Naive thymus-derived CD4-positive, alpha-beta T cell (primary cell): ENCODE measurements at places on chromosomes 7 and 10.

- DNase-seq: no peak
- H3K27ac ChIP-seq: no peak overlapping the region
- no peak overlapping the region for H3K4me3 ChIP-seq
- H3K4me1 ChIP-seq: no peaks in the 10 kb centered on the region
- peaks cover 23% of the 10 kb centered on the region for H3K36me3 ChIP-seq
- H3K27me3 ChIP-seq: no peaks in the 10 kb centered on the region
Observed at GRCh38 chr10:110129490-110129889, 77.9 kb upstream of the MXI1 start.

DNA sequence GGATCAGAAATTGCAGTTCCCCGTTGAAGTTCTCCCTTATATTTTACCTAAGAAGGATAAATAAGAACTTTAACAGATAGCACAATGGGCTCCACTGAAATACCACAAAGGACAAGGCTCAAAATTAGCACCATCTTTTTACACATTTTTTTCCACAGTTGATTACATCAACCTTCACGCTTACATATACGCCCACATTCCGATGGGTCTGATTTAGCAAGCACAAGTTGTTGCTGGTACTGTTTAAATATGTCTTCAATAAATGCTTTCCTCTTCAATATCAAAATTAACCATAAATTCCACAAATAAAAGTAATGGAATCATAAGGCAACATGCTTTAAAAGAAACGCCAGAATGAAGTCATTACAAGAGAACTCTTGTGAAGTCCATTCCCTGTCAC, 79.5 kb downstream of the NEBL start:
- no peaks in the 10 kb centered on the region for H3K36me3 ChIP-seq
- no peaks in the 10 kb centered on the region for H3K27me3 ChIP-seq
- no peak overlapping the region for H3K4me3 ChIP-seq
- H3K4me1 ChIP-seq: no peaks in the 10 kb centered on the region
- no peak overlapping the region for H3K27ac ChIP-seq

DNA sequence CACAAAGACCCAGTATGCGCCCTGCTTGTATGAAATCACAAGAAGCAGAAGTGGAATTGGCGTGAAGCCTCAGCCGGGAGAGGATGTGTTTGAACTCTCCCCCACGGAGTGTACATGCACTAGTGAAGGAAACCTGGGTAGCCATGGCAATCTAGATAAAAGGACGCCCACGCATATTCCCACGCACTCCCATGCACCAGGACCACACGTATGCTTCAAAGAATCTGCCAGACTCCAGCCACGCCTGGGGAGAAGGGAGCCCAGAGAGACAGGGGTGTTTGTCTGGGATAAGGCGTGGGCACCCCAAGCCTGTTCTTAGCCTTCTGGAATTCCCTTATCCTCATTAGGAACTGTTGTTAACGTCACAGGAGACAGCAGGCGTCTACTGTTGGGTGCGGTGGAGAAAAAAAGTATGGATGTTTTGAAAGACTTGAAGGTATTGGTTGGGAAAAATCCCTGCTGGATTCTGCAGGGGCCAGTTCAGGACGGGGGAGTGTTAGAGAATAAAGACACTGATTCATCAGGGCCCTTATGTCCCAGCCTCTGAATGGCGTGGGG, 28.9 kb upstream of the ECHDC3 start:
- H3K4me1 ChIP-seq: peaks cover 24% of the 10 kb centered on the region
- no peaks in the 10 kb centered on the region for H3K36me3 ChIP-seq
- no peaks in the 10 kb centered on the region for H3K27me3 ChIP-seq
- H3K4me3 ChIP-seq: no peak overlapping the region
- H3K27ac ChIP-seq: no peak overlapping the region

- no peak overlapping the region for H3K4me3 ChIP-seq
- H3K27me3 ChIP-seq: no peaks in the 10 kb centered on the region
- no peak overlapping the region for H3K27ac ChIP-seq
- H3K36me3 ChIP-seq: no peaks in the 10 kb centered on the region
- H3K4me1 ChIP-seq: no peaks in the 10 kb centered on the region
Observed at GRCh38 chr7:102319671-102320070, 33.0 kb downstream of the SH2B2 start.

DNA sequence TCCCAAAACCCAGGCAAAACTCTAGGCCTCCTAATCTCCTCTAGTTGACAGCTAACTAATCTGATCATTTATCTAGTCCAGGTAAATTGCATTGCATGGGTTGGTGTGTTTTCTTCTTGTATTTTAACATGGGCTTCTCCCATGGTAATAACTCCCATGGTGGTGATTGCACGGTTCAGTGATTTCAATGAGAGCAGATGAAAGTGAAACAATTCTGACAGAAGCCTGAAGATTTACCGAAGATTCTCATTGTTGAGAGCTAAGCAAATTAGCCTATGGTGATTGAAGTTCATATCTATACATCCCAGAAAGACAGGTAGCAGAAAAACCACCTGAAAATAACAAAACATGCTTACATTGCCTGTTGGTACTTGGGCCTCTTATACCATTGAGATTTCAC, 26.6 kb upstream of the LIPN start:
- no peak overlapping the region for H3K27ac ChIP-seq
- DNase-seq: no peak
- peaks cover 3% of the 10 kb centered on the region for H3K27me3 ChIP-seq
- no peaks in the 10 kb centered on the region for H3K4me1 ChIP-seq
- H3K4me3 ChIP-seq: no peak overlapping the region
- H3K36me3 ChIP-seq: no peaks in the 10 kb centered on the region

DNA sequence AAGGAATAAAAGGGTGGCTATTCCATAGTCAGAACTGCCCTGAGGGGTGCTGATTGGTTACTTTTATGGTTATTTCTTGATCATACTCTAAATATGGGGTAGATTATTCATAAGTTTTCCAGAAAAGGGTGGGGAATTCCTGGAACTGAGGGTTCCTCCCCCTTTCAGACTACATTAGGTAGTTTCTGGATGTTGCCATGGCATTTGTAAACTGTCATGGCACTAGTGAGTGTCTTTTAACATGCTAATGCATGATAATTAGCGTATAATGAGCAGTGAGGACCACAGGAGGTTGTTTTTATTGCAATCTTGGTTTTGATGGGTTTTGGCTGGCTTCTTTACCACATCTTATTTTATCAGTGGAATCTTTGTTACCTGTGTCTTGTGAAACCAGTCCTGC, 26.5 kb upstream of the POT1 start:
- H3K27me3 ChIP-seq: no peaks in the 10 kb centered on the region
- no peaks in the 10 kb centered on the region for H3K36me3 ChIP-seq
- no peak for DNase-seq
- H3K4me1 ChIP-seq: no peaks in the 10 kb centered on the region

DNA sequence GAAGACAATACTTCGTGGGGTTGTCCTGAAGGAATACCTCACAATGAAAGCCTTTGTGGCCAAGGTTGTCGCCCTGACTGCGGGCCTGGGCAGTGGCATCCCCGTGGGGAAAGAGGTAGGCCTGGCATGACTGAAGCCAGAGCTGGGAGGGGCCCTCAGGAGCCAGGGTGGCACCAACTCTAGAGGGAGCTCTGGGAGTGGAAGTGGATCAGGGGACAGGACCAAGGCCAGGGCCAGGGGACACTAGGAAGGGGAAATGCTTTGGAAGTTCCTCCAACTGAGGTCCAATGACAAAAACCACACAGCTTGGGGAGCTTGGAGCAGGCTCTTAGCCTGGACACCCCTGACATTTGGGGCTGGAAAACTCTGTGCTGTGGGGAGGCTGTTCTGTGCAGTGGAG, 5.8 kb downstream of the CLCN1 start:
- H3K27me3 ChIP-seq: no peaks in the 10 kb centered on the region
- H3K4me3 ChIP-seq: no peak overlapping the region
- no peaks in the 10 kb centered on the region for H3K36me3 ChIP-seq
- peaks cover 9% of the 10 kb centered on the region for H3K4me1 ChIP-seq

- no peaks in the 10 kb centered on the region for H3K36me3 ChIP-seq
- no peaks in the 10 kb centered on the region for H3K27me3 ChIP-seq
- H3K4me3 ChIP-seq: no peak overlapping the region
- H3K4me1 ChIP-seq: no peaks in the 10 kb centered on the region
- peak; percentile 45 for DNase-seq
Observed at GRCh38 chr7:1579481-1580421, 9.9 kb upstream of the PSMG3 start.

DNA sequence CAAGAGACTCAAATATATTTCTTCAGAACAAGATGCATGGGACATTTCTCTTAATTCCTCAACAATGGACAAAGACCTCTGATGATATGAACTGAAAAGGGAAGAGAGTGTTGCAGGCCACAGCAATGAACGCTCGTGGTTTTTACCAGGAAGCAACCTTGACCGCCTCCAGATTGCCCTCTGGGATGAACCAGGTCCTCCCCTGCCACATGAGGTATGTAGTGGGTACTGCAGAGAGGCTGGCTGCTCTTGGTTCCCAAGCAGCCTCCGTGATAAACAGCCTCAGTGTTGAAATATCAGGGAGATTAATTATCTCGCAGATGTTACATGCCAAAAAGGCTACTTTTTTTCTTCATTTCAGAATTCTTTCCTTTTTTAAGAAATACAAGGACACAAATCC, 338.8 kb downstream of the ELMO1 start:
- no peaks in the 10 kb centered on the region for H3K36me3 ChIP-seq

DNA sequence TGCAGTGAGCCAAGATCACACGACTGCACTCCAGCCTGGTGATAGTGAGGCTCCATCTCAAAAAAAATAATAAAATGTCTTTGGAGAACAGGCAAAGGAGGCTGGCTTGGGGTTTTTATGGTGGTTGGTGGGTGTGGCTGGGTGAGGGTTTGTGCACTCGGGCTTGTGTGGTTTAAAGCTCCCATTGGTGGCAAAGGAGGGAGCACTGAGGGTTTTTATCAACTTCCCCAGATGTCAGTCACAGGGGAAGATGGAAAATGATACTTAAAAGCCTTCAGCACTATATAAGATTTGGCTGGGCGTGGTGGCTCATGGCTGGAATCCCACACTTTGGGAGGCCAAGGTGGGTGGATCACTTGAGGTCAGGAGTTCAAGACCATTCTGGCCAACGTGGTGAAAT, 16.3 kb upstream of the RNF216 start:
- no peak for DNase-seq
- no peaks in the 10 kb centered on the region for H3K36me3 ChIP-seq

GRCh38 chr7:28362812-28363211, 49.5 kb upstream of the CREB5 start:
- no peak overlapping the region for H3K4me3 ChIP-seq
- H3K4me1 ChIP-seq: no peaks in the 10 kb centered on the region
- H3K36me3 ChIP-seq: no peaks in the 10 kb centered on the region
- DNase-seq: no peak

GRCh38 chr7:92850516-92850915, 14.1 kb upstream of the CDK6 start:
- H3K27me3 ChIP-seq: no peaks in the 10 kb centered on the region
- DNase-seq: no peak
- H3K4me1 ChIP-seq: no peaks in the 10 kb centered on the region
- no peak overlapping the region for H3K4me3 ChIP-seq
- H3K36me3 ChIP-seq: no peaks in the 10 kb centered on the region

DNA sequence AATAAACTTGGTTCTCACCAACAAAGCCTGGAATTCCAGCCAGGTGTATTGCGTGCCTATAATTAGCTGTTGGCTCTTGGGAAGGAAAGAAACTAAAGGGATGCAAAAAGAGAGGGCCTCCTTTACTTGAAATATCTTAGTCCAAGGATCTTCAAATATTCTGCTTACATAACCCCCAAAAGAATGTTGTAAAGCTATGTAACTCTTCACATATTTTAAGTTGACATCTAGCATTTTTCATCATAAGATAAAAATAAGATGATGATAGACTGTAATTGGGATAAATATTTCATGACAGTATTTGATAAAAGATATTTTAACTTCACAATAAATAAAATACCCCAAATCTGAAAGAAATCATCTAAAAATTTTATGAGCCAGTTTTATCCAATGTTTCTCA, 52.5 kb upstream of the SEPTIN7 start:
- H3K4me1 ChIP-seq: no peaks in the 10 kb centered on the region
- H3K27ac ChIP-seq: no peak overlapping the region
- no peaks in the 10 kb centered on the region for H3K27me3 ChIP-seq
- no peak overlapping the region for H3K4me3 ChIP-seq
- DNase-seq: no peak

- H3K4me3 ChIP-seq: no peak overlapping the region
- no peaks in the 10 kb centered on the region for H3K4me1 ChIP-seq
- H3K27me3 ChIP-seq: no peaks in the 10 kb centered on the region
- no peak for DNase-seq
- no peaks in the 10 kb centered on the region for H3K36me3 ChIP-seq
- H3K27ac ChIP-seq: no peak overlapping the region
Observed at GRCh38 chr10:124007102-124007772, 86.2 kb downstream of the CHST15 start.

- DNase-seq: no peak
- no peaks in the 10 kb centered on the region for H3K27me3 ChIP-seq
- no peak overlapping the region for H3K4me3 ChIP-seq
- no peak overlapping the region for H3K27ac ChIP-seq
- H3K36me3 ChIP-seq: no peaks in the 10 kb centered on the region
- no peaks in the 10 kb centered on the region for H3K4me1 ChIP-seq
Observed at GRCh38 chr7:120825152-120825551, 32.8 kb downstream of the TSPAN12 start.

GRCh38 chr7:2750004-2750407, 62.0 kb downstream of the AMZ1 start:
- DNase-seq: no peak
- no peaks in the 10 kb centered on the region for H3K27me3 ChIP-seq
- no peaks in the 10 kb centered on the region for H3K4me1 ChIP-seq
- H3K36me3 ChIP-seq: no peaks in the 10 kb centered on the region

- H3K36me3 ChIP-seq: no peaks in the 10 kb centered on the region
- H3K27ac ChIP-seq: no peak overlapping the region
- no peaks in the 10 kb centered on the region for H3K27me3 ChIP-seq
- no peaks in the 10 kb centered on the region for H3K4me1 ChIP-seq
- no peak overlapping the region for H3K4me3 ChIP-seq
Observed at GRCh38 chr7:80098795-80099194, 35.8 kb upstream of the GNAI1 start.

DNA sequence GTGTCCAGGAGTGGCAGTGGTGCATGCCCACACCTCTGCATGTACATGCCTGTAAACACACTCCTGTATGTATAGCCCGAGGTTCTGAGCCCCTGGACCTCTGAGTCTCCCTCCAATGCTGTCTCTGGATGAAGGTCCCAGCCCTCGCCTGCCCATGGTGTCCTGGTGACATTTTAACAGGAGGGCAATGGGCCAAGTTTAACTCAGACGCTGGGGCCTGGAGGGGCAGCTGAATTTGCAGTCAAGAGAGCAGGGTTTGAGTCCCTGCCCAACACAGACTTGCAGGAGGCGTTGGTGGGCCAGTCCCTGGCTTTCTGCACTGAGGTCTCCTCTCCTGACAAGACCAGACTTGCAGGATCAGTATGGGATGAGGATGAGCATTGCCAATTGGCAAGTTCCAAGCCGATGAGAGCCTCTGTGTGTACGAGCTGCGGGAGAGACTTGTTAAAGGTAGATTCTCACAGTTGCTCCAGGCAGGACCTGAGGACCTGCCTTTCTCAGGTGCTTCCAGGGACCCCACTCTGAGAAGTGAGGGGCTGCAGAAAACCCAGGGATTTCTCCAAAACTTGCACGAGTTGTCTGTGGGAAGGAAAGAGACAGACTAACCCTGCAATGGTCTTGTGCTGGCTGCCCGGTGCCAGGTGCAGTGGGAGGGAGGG, 141.9 kb downstream of the ELFN1 start:
- no peak for DNase-seq
- no peak overlapping the region for H3K27ac ChIP-seq
- H3K36me3 ChIP-seq: no peaks in the 10 kb centered on the region
- H3K27me3 ChIP-seq: no peaks in the 10 kb centered on the region
- no peak overlapping the region for H3K4me3 ChIP-seq

GRCh38 chr10:47027108-47027783, 116.0 kb downstream of the PTPN20 start:
- H3K36me3 ChIP-seq: no peaks in the 10 kb centered on the region
- H3K27ac ChIP-seq: no peak overlapping the region
- no peaks in the 10 kb centered on the region for H3K27me3 ChIP-seq
